Aorta (tissue), 5 donors: ENCODE measurements at places on chromosomes 4 and X. TPM values are rescaled to one million over a fixed set of nuclear protein-coding genes. Genes with fewer than 3 reads are reported as not detected.

The HERC5 gene
- total RNA-seq = 9.8 TPM

The NAP1L3 gene
- total RNA-seq = 12.9 TPM

The CSAG3 gene
- total RNA-seq = not detected

The TRAM1L1 gene
- 1.0 TPM for total RNA-seq

The CHRDL1 gene
- 75.6 TPM for total RNA-seq

The PAGE4 gene
- not detected for total RNA-seq

The PRMT9 gene
- 8.5 TPM for total RNA-seq

The SOD3 gene
- 380 TPM for total RNA-seq

The LEF1 gene
- total RNA-seq = 19.1 TPM

The HSFX3 gene
- not detected for total RNA-seq
